Stimulated activated CD8-positive, alpha-beta memory T cell treated with anti-CD3 and anti-CD28 coated beads, Interleukin-15, amount 100 ng/mL, for 4 hours (primary cell): ENCODE measurements at places on chromosomes 16 and 17.

GRCh38 chr16:72604375-72604774 lies 432.4 kb upstream of the PMFBP1 start:
- DNase-seq = no peak

GRCh38 chr16:85384833-85385462 lies 228.2 kb upstream of the GSE1 start:
- no peak for DNase-seq

DNA sequence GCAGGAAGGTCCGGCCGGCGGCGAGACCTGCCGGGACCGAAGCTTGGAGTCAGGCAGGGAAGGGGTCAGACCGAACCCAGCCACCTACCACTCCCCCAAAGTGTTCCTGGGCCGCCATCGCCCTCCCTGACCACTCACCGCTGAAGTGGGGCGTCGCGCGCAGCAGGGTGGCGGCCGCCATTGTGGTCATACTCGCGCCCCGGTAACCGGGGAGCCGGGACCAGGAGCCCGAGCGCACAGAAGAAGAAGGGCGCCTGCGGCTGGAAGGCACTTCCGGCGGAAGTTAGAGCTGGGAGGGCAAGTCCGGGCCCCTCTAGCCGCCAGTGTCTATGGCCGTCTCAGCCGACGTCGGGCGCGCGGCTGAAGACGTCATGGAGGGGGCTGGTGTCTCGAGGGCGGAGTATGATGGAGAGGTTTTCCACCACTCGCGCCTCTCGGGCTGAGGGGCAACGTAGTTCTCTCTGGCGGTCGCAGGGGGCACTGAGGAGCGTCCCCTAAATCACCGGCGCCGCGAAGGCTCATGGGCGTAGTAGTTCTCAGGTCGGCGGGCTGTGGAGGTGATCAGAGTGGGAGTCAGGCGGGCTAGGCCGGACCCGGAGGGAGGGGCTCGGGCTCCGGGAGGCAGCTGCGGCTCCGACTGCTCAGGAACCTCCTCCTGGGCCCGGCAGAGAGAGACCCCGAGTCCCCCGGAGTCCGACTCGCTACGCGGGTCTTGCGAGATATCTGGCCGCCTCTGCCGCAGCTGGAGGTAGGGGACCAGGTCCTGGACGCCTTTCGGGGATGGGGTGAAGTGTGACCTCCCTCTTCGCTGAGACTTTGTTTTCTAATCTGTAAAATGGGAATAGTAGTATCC lies at the start of gene TUFM:
TSS of gene TUFM (minus strand) at position 269 of the 853 bp plus-strand sequence. CDS start at position 190, 79 bp downstream.
- peak; percentile 98 for DNase-seq

- DNase-seq = no peak
These were observed 241.0 kb downstream of the GSG1L start for GRCh38 chr16:27822529-27822928.

GRCh38 chr16:85424260-85425073 lies 188.7 kb upstream of the GSE1 start:
- DNase-seq = no peak

DNA sequence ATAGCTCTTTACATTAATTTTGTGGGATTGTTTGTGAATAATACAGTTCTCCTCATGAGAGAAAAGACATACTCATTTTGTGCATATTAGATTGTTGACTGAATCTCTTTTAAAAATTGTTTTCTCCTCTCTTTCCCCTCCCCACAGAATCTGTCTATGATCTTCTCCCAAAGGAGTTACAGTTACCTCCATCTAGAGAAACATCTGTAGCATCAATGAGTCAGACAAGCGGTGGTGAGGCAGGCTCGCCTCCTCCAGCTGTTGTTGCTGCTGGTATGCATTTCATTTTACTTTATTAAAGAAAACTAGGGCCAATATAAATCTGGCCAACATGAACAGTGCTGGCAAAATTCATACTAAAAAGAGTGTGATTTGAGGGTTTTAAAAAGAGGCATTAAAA lies 60.5 kb downstream of the NFAT5 start:
- no peak for DNase-seq

DNA sequence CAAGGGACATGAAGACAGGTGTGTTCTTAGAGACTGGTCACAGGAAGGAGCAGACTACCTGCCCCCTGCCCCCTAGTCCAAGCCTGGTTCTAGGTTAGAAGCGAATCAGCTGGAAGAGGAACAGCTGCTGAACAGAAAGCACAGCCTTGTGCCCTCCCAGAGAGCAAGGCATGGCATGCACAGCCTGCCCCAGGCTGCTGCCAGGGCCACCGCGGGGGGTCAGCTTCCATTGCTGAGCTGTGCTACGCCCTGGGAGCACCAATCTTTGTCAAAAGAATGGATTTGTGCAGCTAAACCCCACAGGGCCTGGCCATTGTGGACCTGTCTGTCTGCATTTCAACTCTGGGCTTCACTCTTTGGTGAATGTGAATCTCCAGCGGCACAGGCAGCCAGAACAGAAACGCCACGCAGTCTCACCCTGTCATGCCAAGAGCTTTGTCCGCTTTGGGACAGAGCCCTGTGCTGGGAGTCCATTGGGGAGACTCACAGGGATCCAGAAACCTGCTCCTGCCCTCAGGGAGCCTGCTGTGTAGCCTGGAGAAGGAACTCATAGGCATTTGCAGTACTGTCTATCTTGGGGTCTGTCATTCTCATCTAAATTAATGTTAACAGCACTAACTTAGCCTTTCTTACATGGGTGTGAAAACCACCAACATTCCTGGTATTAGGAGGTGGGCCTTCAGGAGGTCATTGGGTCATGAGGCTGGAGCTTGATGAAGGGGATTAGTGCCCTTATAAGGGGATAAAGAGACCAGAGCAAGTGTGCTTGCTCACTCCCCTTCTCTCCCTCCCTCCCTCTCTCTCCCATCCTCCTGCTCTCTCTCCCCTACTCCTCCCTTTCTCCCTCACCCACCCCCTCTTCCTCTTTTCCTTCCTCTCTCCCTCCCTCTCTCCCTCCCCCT lies 25.6 kb upstream of the CDRT4 start:
- DNase-seq = no peak

DNA sequence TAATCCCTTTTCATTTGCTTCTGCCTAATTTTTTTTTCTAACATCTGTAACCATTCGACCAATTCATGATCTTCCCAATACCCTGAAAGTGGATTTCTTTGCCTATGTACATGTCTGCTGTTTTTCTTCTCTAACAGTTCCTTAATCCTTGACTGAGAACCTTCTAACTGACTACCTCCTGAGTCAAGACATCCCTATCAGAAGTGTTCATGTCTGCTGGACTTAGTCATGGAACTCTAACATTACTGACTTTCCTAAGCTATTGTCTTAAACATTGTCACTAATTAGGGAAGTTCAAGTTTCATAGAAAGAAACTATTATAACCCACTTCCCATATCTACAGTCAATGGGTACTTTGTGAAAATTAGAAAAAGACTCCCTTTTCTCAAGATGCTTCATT lies 52.4 kb upstream of the IRX5 start:
- no peak for DNase-seq

DNA sequence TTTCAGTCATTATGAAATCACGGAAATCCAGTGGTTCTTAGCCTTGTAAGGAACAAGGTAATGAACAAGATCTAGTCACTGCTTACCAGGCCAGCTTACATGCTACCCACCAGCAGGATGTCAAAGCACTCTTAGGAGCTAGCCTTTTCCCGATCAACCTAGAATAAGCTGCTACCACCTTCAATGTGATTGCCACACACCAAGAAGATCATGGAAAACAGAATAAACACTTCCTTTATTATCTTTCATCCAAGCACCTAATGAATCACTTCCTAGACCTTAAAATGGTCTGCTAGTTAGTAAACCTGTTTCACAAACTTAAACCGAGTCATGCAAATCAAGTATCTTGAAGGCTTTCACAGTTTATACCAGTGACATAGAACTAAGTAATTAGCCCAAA lies 5.0 kb downstream of the BBS2 start:
- no peak for DNase-seq

- no peak for DNase-seq
These were observed 40.8 kb downstream of the NUP88 start for GRCh38 chr17:5378566-5379207.
